ENCODE measurements at places on chromosomes 3 and 15.

GRCh38 chr3:27659279-27660021, 62.7 kb downstream of the EOMES start:
- peak; percentile 19 for DNase-seq

DNA sequence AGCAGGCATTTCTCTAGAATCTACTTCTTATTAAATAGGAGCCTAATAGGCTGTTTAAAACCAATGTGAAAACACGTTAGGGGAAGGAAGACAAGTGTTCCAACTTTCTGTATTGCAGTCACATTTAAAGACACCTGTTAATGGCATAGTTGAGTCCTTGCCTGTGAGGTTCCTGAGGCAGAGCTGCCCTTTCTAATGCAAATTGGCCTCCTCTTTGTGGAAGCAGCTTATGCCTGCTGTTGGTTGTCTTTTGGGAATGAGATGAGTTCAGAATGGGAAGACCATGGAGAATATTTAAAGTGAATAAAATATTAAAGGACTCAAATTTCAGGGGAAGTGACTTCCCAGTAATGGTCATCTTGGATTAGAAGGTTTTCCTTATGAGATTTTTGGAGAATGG, 51.2 kb downstream of the NEK11 start:
- DNase-seq = no peak

DNA sequence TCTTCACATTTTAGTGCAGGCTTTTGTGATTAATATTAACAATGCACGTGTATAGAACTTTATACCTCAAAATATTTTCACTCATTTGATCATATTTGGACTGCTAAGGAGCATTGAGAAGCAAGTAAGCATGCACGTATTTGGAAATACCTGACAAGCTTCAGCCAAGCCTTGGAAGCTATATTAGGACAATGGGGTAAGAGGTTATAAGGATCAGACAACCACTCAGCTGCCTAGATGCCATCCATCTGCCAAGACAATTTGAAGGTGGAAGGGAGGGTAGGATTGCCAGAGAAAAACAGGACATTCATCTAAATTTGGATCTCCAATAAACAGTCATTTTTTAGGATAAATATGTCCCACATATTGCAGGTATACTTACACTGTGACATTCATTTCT, 394.9 kb upstream of the CFAP20DC start:
- no peak for DNase-seq

DNA sequence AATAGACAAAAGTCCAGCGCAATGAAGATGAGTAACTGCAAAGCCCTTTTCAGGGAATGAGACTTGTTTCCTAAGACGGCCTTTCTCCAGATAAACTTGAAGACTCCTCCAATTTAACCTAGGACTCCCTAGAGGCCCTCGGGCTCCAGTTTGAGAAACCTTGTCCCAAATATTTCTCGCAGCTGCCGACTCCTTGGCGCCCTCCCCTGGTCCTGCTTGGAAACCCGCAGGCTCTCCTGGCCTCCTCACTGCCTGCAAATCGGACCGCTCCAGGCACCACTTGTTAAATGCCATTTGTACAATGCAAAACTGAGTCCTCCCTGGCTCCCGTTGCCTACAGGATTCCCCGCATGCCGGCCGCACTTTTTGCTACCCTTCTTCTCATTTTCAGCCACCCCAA, 36.8 kb downstream of the MUC4 start:
- no peak for DNase-seq

- DNase-seq = no peak
Observed at GRCh38 chr3:149848238-149848637, 35.2 kb downstream of the RNF13 start.

DNA sequence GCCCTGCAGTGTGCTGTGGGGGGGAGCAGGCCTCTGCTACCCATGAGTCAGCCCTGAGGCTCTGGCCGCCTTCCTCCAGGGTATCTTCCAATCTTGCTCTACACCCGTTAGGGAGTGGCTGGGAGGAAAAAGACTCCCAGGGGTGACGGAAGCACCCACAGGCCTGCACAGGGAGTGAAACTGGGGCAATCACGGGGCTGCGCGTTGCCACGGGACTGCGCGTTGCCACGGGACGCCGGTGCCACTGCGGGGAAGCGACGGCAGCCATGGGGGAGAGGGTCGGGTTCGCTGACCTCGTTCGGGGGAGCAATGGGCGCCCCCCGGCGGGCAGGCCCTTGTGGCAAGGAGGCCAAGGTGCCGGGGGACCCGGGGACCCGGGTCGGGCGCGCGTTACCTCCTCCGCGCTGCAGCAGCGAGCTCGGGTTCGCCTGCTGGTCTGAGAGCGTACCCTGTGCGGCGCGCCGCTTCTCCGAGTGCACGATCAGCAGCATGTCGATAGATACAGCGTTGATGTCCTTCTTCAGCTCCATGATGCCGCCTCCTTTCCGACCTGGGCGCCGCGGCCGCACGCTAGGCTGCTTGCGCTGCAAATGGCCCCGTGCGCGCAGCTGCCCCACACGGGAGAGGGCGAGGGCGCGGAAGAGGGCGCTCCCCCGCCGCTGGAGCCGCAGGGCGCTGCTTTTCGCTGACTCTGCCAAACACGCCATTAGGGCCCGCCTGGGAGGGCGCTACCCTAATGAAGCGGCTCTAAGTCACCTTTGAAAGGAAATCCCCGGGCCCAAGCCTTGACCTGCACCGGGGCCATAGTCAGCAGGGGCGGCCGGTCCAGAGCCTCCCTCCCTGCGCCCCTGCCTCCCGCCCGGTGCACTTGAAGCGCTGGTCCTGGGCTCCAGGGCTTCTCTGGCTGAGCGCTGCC, at the start of gene KY:
TSS of gene KY (minus strand) at position 592 of the 916 bp plus-strand sequence. CDS start at position 530, 62 bp downstream.
- no peak for DNase-seq

- DNase-seq = no peak
Observed at GRCh38 chr3:117217760-117218316, 508.3 kb downstream of the TUSC7 start.

DNA sequence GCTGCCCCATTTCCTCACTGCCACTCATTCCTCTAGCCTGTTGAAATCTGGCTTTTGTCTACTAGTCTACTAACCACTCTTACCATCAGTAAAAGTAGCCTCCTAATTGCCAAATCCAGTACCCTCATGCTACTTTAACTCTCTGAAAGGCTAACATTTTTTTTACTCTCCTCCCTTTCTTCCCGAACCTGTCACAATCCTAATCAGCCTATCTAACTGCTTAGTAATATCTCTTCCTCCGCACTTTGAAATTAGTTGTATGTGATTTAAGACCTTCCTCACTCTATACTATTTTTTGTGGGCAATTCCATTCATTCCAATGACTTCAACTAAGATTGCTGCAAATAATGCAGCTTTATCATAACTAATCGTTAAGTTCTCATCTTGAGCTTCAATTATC, 3.7 kb downstream of the SENP7 start:
- DNase-seq = no peak

DNA sequence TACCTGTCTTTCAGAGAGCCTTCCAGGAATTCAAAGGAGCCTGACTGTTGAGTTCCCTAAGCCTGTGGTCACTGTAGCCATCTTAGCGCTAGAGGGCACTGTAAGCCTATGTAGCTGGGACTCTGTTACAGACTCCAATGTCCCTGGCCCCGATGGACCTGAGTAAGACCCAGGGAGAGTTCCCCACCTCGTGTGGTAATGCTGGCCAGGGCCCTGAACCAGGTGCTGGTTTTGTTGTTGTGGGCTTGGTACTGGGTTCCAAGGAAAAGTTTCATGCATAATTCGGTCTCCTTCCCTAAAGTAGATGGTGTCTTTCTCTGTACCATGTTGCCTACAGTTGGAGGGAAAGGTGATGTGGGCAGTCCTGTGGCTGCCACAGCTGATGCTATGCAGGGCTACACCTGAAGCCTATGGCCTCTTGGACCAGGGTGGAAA, 32.4 kb downstream of the CDAN1 start:
- peak; percentile 5 for DNase-seq

Measured in stimulated activated CD8-positive, alpha-beta memory T cell treated with anti-CD3 and anti-CD28 coated beads, Interleukin-7, amount 100 ng/mL, for 1 hour (primary cell).